ENCODE measurements at places on chromosomes 6 and 20.

DNA sequence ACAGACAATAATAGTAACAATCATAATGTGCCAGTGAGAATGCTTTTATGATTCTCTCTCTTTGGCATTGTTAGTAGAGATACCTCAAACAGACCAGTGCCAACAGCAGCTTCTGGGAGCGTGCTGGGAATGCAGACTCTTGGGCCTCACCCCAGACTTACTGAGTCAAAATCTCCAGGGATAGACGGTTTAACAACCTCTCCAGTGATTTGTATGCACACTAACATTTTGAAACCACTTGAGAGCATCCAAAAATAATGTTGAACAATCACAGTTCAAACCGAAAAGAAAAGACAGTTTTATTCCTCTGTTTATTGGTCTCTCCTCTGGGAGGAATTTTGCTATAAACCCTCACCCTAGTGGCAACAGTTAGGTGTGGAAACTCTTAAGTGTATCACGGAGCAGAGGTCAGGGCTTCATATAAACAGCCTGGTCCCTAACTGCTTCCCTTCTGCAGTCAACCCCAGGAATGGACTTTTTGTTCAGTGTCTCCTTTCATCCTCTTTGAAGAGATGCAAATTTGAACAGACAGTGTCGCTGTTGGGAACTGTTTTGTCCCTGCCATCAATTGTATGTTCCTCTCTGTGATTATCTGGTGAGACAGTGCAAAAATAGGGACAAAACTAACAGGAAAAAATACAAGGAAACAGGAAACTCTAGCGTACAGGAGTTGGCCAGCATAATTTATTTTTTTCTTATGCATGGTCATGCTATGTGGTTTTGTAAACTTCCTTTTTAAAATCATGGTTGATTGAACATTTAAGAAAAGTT, 162.4 kb upstream of the BTBD3 start:
- no peak for DNase-seq

- no peak for DNase-seq
Measured at GRCh38 chr6:21846541-21847451, 253.2 kb downstream of the SOX4 start.

- DNase-seq, result no peak
Measured at GRCh38 chr6:13559251-13559650, 15.2 kb upstream of the SIRT5 start.

DNA sequence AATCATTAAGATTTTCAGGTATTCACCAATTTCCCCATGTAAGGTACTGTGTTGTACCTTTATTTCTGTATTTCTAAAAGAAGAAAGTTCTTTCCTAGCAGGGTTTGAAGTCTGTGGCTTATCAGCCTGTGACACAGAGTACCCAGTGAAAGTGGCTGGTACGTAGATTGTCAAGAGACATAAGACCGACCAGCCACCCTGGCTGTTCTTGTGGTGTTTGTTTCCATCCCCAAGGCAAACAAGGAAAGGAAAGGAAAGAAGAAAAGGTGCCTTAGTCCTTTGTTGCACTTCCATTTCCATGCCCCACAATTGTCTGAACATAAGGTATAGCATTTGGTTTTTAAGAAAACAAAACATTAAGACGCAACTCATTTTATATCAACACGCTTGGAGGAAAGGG, 40.6 kb upstream of the SMIM28 start:
- DNase-seq, result no peak

DNA sequence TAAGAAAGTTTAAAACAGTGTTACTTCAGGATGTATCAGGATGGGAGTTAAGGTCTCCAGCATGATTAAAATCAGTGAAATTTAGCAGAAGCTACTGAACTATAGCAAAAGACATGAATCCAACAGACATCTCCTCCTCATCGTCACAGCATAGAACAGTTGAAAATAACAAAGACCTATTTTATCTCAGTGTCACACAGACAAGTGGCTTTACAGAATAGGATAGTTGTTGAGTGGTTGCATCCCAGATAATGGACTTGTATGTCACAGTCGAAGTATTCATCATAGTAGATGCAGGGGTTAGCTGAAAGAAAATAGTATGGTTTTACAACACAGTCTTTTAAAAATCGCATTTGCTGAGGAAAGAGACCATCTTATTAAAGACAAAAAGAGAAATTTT, 31.2 kb downstream of the CRISP1 start:
- no peak for DNase-seq

- DNase-seq, result no peak
Measured at GRCh38 chr6:15630202-15630601, 32.6 kb downstream of the DTNBP1 start.

- no peak for DNase-seq
Measured at GRCh38 chr6:129700666-129701065, 9.3 kb downstream of the ARHGAP18 start.

- DNase-seq, result no peak
Measured at GRCh38 chr6:44119704-44120262, 7.5 kb downstream of the MRPL14 start.

GRCh38 chr6:89436226-89436625, 3.3 kb downstream of the ANKRD6 start:
- no peak for DNase-seq

DNA sequence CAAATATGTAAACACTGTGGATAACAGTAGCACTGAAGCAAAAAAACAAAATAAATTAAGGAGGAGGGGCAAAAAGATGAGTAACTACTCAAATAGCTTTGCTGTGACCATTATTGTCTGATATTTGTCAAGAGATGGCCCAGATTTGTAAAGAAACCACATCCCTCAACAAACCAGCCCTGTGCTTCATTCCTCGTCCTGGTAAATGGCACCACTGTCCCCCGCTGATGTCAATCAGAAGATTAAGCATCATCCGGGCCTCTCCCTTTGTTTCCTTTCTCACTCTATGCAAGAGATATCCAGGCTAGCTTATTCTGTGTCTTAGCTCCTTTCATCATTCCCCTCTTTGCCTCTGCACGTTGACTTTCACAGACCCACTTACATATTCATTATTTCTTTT, 259.0 kb downstream of the SYNE1 start:
- DNase-seq, result no peak

- no peak for DNase-seq
Measured at GRCh38 chr6:25202504-25202903, 76.7 kb upstream of the CARMIL1 start.

DNA sequence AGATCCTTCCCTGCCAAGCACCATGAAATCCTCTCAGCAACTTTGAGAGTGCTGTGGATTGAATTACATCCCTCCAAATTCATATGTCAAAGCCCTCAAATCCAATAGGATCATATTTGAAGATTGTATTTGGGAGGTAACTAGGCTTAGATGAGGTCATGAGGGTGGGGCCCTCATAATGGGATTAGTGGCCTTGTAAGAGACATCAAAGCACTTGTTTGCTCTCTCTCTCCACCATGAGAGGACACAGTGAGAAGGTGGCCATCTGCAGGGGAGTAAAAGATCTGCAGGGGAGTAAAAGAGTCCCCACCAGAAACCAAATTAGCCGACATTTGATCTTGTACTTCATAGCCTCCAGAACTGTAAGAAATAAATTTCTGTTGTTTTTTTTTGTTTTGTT, 298.2 kb downstream of the SAMD5 start:
- no peak for DNase-seq

- DNase-seq, result no peak
Measured at GRCh38 chr6:43070028-43070632, 6.0 kb upstream of the PTK7 start.

DNA sequence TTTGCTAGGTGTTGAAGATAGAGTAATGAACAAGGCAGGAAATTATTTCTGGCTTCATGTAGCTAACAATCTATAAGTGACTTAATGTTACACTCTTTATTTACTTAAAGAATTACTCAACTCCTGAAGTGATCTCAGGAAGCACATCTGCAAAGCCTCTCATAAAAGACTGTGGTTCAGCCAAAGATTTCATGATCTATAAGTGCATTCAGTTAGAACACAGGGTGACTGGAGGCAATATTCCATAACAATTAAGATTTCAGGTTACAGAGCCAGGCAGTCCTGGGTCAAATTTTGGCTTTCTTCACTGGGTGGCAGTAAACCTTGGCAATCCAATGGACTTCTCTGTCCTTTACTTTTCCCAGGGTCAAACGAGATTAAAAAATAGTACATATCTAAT, 204.0 kb downstream of the TPBG start:
- DNase-seq, result no peak

DNA sequence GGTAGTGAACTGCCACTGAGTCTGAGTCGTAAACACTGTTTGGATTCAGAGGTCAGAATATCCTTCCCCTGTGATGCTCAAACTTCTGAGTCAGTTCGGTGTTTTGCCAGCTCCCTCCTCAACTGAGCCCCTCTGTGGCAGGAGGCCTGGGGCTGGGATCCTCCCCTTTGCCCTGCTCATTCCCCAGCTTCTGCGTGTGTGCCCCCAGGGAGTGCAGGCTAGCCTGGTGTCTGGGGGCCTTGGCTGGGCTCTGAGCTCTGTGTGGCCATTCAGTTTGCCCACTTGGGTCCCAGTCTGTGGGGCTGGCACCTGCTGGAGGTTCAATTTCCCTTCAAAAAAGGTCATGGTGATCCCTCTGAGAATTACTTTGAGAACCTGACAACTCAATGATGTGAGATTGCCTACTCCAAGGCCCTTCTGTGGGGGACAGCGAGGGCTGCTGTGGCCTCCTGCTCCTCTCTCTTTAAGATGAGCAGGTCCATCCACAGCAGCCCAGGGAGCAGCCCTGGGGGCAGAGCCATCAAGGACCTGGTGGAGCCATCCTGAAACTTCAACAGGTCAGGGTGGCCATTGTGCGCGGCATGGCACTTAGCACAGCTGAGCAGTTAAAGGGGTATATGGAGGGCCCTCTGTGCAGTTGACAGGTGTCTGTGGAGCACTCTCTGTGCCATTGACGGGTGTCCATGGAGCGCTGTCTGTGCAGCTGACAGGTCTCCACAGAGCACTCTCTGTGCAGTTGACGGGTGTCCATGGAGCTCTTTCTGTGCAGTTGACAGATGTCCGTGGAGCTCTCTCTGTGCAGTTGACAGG, 147.2 kb downstream of the SYCP2 start:
- DNase-seq, result no peak

- peak; percentile 36 for DNase-seq
Measured at GRCh38 chr6:143397227-143398222, 53.0 kb downstream of the ADAT2 start.

- no peak for DNase-seq
Measured at GRCh38 chr20:1381753-1382591, 10.9 kb downstream of the FKBP1A start.

DNA sequence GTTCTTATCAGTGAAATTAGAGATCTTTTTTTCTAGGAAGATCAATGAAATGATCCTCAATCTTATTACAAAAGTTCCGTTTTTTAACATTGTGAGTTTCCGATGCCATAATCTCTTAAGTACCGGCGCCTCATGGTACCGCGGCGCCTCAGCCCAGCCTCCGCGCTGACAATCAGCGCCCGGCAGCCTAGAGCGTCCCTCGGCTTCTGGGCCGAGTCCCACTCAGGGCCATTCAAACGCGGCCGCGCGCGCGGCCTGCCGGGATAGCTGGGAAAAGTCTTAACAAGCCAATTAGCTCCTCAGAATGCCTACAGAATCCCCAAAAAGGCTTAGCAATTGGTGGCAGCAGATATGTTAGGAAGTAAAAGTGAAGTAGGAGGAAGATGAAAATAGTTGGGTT, 204.8 kb downstream of the ADGB start:
- DNase-seq, result no peak

DNA sequence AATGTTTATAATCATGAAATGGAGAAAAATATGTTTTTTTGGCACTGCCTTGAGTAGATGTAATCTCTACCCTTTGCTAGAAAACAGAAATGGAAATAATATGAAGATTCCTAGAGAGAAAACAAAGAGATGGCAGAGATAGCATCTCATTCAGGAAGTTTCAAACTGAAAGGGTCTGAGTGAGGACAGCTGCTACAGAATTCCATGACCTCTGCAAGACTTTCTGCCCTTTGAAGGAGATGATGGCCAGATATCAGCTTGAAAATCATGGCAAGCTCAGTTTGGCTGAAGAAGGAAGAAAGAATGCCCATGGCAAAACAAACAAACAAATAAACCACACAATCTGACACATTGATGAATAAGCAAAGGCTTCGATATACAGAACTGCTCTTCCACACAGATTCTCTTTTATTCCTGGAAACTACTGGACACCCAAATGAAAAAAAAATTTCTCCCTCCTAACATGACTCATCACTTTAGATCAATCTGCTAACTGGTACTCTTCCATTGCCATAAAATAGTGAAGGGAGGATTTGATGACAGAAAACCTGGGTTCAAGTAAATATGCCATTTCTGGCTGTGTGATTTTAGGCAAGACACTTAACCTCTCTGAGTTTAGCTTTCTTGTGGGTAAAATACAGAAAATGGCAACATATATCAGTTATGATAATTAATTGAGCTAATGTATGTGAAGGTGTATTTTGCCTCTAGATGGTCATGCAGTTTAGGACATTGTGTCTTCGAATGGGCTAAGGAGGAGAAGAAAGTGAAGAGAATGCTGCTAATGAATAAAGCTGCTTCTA, 105.9 kb upstream of the SPACA1 start:
- DNase-seq, result no peak

- no peak for DNase-seq
Measured at GRCh38 chr6:36246506-36247268, 23.2 kb upstream of the PNPLA1 start.

- no peak for DNase-seq
Measured at GRCh38 chr20:20827992-20828597, 115.7 kb upstream of the RALGAPA2 start.

GRCh38 chr6:26249957-26250697, 114.9 kb upstream of the BTN3A2 start:
- DNase-seq, result no peak

- DNase-seq, result no peak
Measured at GRCh38 chr20:10167040-10167439, 51.6 kb upstream of the SNAP25 start.

DNA sequence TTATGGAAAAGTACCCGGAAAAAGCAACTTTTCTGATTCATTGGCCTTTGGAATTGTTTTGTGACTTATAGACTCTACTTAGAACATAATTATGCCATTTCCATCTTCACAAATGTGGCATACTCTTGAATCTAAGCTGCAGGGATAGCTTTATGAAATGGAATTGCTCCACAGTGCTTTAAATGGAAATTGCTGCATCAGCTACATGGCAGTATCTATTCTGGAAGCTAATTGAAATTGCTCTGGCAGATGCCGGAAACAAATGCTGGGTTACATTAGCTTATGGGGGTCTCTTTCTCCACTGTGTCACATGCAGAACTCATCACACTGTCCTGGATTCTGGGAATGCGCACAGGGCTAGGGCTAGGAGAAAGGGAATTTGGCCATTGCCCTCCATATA, 108.9 kb downstream of the SAMD5 start:
- no peak for DNase-seq

- DNase-seq, result no peak
Measured at GRCh38 chr6:96304997-96305396, 216.6 kb upstream of the UFL1 start.

DNA sequence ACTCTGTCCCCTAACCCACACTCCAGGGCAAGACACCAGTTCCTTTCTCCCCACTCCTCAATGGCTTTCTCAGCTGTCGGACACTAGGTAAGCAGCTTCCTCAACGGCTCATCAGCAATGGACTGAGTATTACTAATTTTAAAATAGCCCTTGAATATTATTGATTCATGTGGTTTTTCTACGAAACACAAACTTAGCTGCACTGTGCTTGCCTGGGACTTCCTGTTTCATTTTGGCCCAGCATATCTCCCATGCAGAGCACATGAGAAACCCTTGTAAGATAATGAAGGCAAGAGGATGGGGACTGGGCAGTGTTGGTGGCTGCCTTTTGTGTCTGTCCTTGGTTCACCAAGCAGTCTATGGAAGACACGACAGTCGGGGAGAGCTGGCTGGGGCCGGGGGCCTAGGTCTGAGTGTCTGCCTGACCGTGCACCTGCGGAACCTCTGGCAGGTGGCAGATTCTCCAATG, 48.9 kb downstream of the RNASET2 start:
- no peak for DNase-seq
